ENCODE measurements at places on chromosomes 2 and 18. TPM values are rescaled to one million over a fixed set of nuclear protein-coding genes. Genes with fewer than 3 reads are reported as not detected.

HNRNPLL gene
- total RNA-seq = 12.1 TPM

LYPD6 gene
- 0.11 TPM for total RNA-seq

C2orf15 gene
- total RNA-seq = not detected

UGT1A10 gene
- total RNA-seq = not detected

MYO3B gene
- 0.09 TPM for total RNA-seq

ITPRIPL1 gene
- total RNA-seq = 1.8 TPM

ASPRV1 gene
- 0.46 TPM for total RNA-seq

TEKT4 gene
- total RNA-seq = 0.25 TPM

ARHGAP28 gene
- total RNA-seq = 1.5 TPM

HS1BP3 gene
- total RNA-seq = 21.9 TPM

LIMS2 gene
- 162 TPM for total RNA-seq

TLX2 gene
- not detected for total RNA-seq

RGPD6 gene
- 23.9 TPM for total RNA-seq

UPP2 gene
- not detected for total RNA-seq

TGIF1 gene
- 15.4 TPM for total RNA-seq
